ENCODE measurements at places on chromosomes 3 and 15. TPM values are rescaled to one million over a fixed set of nuclear protein-coding genes. Genes with fewer than 3 reads are reported as not detected.
A peak's percentile ranks its signal among the peaks of the same experiment; 100 is the strongest.

GRCh38 chr3:100440895-100441294, 39.6 kb downstream of the LNP1 start:
- no peak for DNase-seq

DNA sequence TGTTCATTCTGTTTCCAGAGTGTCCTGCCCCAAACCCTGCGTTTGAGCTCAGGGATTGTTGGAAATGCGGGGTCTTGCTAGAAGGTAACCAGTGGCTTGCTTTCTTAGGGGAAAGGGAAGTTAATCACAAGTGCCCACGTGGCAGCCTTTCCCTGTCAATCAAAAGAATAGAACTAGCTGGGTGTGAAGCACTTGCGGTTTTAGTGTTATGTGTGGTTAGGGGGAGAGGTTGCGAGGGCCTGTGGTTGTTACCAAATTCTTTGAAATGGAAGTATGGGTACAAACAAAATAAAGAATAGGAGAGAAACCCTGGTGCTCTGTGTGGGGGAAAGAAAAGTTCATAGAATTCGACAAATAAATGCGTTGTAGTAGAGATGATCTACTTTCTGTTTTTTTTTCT, 67.6 kb downstream of the FNDC3B start:
- DNase-seq: no peak

B3GALNT1 gene
- total RNA-seq: 18.5 TPM

DNA sequence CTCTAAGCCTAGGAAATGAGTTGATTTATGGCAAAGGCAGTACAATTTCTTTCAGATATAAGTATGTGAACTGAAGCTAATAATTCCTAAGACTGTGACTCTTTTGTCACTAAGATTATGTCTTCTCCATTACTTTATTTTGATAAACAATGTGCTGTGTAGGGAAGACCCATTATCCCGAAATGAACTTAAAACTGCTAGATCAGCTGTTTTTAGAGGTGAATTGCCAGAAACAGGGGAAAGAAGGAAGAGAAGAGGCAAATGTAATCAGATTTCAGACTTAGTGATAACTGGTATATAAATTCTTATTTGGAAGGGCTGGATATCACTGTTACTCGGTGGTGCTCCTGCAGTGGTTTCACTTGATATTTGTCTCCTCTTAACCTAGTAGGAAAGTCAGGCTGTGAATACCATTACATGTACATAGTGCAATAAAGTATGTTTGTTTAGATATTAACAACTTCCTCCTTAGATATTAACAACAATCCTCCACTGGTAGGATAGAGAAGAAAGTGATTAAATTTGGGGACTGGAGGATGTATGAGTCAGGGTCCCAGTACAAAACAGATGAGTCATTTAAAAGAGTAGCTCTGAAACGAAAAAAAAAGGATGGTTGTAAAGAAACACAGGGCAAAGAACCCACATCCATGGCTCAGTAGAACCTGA, 338.5 kb upstream of the KCNH8 start:
- DNase-seq: no peak

- no peak for DNase-seq
Measured at GRCh38 chr15:72116731-72117485, 1.0 kb downstream of the MYO9A start.

DNA sequence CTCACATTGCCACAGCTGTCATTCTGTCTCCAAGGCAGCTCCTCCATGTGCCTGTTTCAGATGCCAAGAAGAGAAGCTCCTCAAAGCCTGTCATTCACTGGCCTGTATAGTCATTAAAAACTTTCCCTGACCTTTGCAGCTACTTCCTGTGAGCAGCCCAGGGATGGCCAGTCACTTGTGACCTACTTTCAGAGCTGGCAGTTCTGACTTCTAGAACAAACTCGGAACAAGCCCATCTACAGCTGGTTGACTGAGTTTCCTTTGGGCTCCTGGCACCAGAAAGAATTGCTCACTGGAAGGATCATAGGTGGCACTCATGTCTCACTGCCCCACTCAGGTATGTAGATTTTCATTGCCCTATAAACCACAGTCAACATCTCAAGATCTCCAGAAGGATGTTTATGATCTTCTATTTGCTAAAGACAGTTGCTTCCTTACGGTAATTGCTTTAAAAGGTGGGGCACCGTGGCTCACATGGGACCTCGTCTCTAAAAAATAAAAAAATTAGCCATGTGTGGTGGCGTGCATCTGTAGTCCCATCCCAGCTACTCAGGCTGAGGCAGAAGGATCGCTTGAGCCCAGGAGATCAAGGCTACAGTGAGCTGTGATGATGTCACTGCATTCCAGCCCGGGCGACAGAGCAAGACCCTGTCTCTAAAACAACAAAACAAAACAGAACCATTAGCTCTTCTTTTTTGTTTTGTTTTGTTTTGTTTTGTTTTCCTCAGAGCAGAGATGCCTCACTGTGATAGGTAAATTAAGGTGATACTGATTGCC, 11.2 kb upstream of the ATP13A3 start:
- peak; percentile 42 for DNase-seq

- no peak for DNase-seq
Measured at GRCh38 chr15:34019369-34019990, 19.5 kb downstream of the AVEN start.

DNA sequence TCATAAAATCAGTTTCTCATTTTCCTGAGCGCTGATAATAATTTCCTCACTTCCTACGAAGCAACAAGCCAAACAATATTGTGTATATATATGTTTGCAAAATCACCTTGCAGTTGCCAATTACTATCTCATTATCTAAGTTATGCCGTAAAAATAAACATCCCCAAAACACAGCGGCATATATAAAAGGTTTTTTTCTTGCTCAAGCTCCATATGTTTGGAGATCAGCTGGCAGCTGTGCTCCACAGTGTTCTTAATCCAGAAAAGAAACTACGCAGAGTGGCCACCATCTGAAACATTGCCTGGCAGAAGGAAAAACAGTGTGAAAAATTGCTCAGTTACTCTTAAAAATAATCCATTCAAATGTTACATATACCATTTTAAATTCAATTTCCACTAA, 951.4 kb downstream of the PLOD2 start:
- DNase-seq: no peak

GRCh38 chr3:100008081-100008698, 106.1 kb downstream of the FILIP1L start:
- no peak for DNase-seq

SYNPR gene
- not detected for total RNA-seq

DNA sequence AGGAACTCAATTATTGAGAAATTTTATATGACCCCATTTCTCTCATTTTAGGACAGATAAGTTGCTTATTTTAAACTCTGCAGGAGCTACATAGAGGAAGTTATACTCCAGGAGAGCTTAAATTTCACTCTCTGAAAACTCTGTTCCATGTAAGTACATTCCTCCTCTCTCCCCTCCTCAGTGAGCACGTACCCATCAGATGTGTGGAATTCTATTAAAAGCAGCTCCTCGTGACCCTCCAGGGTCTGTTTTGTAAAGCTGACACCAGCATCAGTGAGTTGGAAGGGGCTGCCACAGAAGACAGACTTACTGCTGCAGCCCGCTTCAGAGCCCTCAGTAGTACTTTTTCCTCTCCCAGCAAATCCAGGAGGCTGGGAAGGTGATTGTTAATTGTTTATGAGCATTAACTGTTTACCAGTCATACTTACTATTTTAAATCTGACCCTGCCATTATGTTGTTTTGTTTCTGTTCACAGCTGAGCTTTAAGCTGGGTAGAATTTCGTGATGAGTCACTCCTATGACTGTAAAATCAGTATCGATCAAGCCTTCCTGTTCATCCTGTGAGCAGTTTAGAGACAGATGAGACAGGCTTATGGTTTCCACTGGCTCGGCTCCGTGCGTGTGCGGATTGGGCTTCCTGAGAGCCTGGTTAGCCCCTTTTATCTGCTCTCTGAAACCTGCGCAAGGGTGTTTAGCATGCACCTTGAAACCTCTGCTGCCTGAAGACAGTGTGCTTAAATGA, 20.4 kb downstream of the IGF1R start:
- no peak for DNase-seq

STRC gene
- 0.30 TPM for total RNA-seq

DNA sequence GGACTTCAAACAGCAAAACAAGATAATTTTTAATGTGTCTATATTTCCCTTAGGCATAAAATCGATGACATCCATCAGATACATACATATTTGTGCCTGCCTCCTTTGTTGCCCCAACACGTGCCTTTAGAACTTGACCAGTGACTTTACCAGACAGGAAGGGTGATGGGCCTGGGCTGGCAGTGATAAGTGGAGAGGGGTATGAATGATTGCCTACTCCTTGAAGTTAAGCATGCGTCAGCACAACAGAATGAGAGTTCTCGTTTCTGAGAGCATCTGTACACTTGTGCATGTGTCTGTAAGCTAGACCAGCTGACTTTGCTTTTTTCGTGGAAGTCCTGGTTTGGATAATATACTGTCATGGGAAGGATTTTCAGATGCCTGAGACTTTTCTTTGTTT, 54.9 kb upstream of the COL6A6 start:
- no peak for DNase-seq

BFSP2 gene
- not detected for total RNA-seq
